ENCODE measurements at places on chromosomes 1 and 21.

DNA sequence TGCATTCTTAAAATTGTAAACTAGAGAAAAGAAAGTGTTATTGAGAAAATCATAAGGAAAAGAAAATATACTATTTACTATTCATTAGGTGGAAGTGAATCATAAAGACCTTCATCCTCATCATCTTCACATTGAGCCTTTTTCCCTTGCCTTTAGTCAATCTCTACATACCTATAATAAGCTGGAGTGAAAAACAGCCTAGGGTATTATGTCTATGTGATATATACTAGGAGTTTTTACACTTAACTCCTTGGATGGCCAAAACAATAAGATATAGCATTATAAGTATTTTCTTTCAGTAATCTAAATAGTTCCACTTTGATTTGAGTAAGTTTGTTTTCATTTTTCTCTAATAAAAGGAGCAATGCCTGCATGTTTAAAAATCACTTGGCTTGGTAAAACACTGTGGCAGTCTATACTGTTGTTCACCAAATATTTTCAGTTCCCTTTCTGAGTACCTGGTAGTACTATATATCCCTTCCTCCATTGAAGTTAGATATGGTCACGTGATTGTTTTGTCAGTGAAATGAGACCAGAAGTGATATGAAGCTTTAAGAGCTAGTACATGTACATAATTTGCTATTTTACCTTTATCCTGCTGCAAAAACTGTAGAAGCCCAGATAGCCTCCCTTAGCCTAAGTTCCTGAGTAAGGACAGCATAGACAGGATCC lies 78.3 kb downstream of the CLEC20A start:
- DNase-seq = no peak

DNA sequence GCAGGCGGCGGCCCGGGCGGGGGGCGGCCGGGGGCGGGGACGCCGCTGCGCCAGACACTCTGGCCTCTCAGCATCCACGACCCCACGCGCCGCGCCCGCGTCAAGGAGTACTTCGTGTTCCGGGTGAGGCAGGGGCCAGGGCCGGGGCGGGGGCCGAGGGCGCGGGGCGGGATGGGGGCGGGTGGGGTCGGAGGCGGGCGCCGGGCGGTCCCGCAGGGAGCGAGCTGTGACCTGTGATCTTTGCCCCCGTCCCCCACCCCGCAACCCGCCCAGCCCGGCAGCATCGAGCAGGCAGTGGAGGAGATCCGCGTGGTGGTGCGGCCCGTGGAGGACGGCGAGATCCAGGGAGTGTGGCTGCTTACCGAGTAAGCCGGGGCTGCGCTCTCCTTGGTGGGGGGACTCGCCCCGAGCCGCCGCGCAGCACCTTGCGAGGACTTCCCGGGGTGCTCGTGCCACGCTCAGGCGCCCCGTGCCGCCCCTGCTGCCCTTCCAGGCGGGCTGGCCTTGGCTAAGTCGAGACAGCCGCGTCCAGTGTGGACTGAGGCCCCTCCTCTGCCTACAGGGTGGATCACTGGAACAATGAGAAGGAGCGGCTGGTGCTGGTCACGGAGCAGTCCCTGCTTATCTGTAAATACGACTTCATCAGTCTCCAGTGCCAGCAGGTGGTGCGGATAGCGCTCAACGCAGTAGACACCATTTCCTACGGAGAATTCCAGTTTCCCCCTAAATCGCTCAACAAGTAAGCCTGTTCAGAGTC lies 514 bp downstream of the TPRG1L start:
- DNase-seq = no peak

GRCh38 chr1:233904633-233905415 lies at the start of gene SLC35F3:
SLC35F3 (plus strand) TSS chr1:233904676.
- DNase-seq = no peak

- DNase-seq = no peak
Observed at GRCh38 chr1:4322881-4323280, 331.5 kb upstream of the AJAP1 start.

DNA sequence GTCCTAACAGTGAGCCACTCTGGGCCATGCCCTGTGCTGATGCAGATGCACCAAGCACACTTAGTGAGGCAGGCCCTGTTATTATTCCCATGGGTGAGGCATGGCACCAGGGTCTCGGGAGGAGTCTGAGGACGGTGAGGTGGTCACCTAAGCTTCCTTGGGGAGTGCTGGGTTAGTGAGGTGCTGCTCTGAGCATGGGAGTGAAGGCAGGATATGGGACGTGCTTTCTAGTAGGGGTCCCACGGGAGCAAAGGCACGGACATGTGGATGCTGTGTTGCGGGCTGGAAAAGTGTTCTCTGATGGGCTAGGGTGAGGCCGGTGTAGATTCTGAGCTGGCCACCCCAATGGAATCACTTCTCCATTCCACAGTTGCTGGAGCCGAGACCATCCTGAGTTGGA lies 77.5 kb upstream of the CSF3R start:
- no peak for DNase-seq

GRCh38 chr1:216332003-216332402 lies 91.2 kb downstream of the USH2A start:
- DNase-seq = no peak

GRCh38 chr1:173479649-173480048 lies 2.5 kb downstream of the PRDX6 start:
- no peak for DNase-seq

DNA sequence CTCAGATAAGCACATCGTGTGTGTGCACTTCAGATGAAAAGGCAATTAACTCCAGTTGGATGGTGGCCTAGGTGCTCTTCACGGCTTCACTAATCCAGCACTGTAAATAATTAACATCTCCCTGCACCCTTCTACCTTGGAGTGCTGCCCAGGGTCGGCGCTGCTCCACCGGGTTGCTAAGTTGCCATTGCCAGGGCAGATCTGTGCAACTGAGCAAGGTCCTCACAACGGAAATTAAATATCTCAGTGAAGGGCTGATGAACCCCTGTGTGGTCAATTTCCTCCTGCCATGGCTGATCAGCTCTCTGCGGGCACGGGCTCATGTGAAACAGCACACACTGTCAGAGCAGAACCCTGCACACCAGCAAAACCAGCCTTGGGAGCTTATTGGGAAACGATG lies 63.2 kb downstream of the SYDE2 start:
- DNase-seq = no peak

DNA sequence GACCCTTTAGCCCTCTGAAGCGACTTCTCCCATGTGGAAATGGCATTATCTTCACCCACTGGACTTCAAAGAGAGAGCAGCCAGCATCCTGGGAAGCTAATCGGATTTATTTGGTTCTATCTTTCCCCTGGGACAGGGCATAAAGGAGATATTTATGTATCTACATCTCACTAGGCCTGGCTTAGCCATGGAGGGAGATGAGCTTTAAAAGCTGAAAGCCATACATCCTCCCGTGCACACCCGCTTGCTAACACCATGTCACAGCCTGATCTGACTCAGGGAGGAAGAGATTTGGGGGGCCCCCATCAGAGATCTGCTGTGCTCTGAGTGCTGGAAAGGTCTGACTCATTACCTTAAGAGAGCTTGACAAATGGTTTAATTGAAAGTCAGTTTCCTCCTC lies 155.9 kb downstream of the PLXNA2 start:
- DNase-seq = no peak

DNA sequence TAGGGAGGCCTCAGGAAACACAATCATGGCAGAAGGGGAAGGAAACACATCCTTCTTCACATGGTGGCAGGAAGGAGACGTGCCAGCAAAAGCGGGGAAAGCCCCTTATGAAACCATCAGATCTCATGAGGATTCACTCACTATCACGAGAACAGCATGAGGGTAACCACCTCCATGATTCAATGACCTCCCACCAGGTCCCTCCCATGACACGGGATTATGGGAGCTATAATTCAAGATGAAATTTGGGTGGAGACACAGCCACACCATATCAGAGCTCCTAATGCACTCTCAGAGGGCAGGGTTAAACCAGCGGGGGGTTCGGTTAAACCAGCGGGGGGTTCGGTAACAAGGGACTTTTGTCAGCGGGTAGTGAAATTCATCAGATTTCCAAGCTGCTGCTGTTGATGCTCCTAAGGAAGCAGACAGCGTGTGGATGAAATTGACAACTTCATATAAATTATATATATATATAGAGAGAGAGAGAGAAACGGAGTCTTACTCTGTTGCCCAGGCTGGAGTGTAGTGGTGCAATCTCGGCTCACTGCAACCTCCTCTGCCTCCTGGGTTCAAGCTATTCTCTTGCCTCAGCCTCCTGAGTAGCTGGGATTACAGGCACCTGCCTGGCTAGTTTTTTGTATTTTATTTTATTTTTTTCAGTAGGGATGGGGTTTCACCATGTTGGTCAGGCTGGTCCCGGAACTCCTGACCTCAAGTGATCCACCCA lies 4.2 kb downstream of the CSTB start:
- DNase-seq = no peak

DNA sequence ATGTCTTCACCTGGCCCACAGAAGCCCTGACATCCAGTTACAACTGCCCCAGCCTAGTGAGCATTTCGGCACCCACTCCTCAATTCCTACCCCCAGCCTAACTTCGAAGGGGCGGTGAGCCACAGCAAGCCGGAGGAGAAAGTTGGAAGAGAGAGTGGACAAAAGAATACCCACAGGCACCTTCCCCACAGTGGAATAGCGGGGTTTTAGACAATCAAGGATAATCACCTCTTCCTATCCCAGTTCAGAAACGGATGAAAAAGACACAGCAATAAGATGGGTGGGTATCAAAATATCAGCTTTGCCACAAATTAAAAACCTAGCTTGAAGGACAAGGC lies 1.3 kb upstream of the LSS start:
- no peak for DNase-seq

GRCh38 chr1:32702599-32703478 lies at the start of gene SYNC:
SYNC (minus strand) TSS chr1:32702770; CDS start chr1:32702660, 110 bp downstream.
- DNase-seq = no peak

DNA sequence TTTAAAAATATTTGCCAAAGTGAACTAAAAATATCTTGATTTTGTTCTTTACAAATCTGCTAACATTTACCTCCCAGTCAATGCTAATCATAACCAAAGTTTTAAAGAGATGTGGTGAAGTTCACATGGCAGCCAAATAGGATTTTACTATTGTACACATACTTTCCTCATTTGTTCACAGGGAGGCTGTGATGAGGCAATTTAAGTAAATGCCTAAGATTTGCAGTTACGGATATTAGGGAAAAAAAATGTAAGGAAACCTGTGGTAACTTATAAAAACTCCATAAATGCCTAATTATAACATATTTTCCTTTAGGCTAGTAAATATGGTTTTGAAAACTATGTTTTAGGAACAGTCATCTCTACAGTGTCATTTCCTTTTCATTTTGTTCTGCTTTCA lies 32.4 kb downstream of the RGS5 start:
- DNase-seq = no peak

GRCh38 chr1:176619261-176619660 lies 156.3 kb downstream of the PAPPA2 start:
- DNase-seq = no peak

DNA sequence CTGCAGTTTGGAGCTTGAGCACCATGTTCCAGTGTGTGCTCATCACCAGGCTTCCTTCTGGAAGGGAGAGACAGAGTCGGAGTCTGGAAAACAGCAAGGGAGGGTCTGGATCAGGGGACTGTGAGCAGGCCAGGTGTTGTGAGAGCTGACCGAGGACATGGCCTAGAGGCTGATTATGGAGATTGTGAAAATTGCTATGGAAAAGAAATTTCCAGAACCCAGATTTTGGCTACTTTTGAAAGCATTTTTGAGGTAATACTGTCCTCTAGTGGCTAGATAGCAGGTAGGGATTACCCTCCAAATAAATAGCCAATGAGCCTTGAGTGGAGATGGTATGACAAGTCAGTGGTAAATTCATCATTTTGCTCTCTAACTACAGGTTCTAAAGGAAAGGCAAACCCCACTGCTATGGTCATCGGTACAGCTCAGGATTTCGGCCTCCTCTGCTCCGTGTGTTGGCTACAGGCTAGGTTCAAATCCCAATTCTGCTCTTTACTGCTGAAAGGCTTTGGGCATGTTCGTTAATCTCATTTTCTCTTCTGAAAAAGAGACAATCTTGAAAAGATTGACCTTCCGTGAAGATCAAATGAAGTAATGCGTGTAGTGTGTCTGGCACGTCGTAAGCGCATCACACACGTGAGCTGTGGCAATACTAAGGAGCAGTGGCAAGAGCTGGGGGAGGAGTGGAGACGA lies 1.0 kb upstream of the HAO2 start:
- no peak for DNase-seq

DNA sequence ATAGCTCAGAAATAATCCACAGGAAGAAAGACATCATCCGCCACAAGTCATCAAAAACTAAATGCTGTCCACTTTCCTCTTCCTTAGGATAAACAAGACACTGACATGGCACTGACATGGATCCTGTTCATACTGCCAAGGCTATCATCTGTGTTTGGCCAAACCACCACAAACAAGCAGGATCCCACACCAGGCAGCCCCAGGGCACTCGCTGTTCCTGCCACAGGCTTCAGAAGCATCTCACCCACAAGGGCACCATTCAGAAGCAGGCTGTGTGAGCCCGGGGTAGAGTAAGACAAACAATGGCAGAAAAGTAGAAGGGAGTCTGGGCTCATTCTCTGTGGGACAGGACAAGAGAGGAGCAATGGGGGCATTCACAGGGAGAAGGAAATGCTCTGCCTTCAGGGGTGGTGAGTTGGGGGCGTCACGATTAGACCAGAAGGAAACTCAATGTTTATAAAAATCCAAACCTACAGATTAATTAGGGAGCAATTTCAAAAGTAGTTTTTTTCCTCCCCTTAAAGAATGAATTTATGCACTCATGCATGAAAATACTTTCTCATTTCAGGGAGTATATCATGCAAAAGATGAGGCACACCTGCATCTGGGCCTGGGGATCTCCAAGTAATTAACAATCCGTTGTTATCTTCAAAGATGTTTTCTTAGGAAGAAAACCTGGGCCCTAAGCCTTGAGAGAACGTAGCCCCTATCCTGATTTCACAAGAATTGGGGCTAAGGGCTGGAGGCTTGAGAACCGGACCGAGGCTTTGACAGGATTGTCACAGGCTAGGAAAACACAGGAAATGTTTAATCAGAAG lies 43.3 kb upstream of the ATP1A1 start:
- no peak for DNase-seq

DNA sequence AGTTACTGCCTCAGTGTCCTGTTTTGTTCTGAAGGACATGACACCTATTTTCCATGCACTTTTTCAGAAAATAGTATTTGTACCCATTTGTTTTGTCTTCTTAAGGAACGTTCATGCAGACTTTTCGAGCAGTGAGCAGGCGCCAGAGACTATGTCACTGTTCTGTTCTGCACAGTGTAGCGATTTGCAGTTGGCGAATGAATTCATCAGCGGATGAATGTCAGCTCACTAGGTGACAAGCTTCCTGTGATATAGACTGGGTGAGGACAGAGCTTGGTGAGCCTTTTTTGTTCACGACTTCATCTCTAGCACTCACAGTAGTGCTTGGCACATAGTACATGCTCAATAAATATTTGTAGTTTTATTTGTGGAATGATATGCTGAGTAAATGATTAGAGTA lies 177.8 kb downstream of the NFIA start:
- DNase-seq = no peak

- peak; percentile 67 for DNase-seq
Observed at GRCh38 chr1:148318123-148318903, 164.8 kb downstream of the PPIAL4G start.

- no peak for DNase-seq
Observed at GRCh38 chr1:9153152-9153551, 24.2 kb upstream of the GPR157 start.

- DNase-seq = no peak
Observed at GRCh38 chr1:232797856-232798510, 7.2 kb upstream of the MAP10 start.

Measured in CD4-positive, alpha-beta T cell treated with Interleukin-17A for 4 hours (primary cell).